ENCODE measurements at places on chromosomes 7 and 10.
A peak's percentile ranks its signal among the peaks of the same experiment; 100 is the strongest.

DNA sequence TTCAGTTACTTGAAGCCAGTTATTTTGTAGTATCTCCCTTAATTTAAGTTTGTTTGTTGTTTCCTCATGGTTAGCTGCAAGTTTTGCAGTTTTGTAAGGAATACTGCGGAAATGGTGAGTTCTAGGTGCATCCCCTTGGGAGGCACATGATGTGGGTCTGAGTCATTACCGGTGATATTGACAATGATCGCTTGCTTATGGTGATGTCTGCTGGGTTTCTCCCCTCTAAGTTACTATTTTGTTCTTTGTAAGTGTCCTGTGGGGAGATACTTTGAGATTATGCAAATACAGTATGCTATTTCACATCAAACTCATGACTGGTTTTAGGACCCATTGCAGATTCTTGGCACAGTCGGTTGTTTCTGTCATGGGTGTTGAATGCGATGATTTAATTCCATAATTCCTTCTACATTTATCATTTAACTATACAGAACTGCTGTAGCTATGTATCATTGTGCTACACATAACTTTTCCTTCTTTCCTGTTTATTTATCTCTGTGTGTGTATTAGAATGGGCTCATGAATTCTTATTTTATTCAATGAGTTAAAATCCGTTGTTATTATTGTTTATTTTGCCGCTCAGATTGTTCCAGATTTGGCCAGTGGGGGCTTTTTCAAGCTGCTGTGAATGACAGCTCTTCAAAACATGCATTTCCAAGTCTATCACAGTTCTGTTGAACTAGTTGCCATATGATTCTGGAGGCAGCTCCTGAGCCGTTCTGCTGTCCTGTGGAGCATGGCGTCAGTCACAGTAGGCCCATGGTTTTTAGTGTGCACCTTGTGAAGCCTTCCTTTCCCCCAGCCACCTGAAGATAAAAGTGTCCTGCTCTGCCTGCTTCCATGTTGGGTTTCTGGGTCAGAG is 18.4 kb downstream of the TSPAN14 start:
- DNase-seq, result peak; percentile 43

GRCh38 chr7:49852619-49853462 is 79.4 kb downstream of the VWC2 start:
- DNase-seq, result no peak

DNA sequence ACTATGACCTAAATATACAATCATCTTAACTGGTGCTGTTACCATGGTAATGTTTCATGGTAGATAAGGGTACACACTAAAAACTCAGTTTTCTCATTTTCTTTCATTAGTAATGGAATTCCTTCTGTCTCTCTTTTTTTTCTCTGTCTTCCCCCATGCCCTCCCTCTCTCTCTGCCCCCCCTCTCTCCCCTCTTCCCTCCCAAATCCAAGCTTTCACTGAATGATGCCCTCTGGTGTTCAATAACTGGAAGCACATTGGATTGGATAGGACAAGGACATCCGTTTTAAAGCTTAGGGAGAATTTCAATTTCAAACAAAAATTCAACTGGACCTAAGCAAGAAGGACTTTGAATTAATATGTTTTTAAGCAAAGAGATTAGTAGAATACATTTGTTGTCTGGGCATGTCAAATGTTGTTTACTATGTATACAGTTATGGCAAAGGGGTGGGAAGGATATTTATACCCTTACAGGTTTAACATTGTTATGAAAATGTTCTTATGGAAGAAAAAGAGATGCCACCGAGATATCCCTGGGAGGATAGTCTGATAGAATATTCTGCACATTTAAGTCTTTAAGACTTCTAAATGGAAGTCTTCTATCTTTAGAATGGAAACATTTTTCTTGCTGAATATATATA is 6.1 kb downstream of the CHRM2 start:
- no peak for DNase-seq

GRCh38 chr7:92813390-92814024 is 22.9 kb downstream of the CDK6 start:
- DNase-seq, result no peak

DNA sequence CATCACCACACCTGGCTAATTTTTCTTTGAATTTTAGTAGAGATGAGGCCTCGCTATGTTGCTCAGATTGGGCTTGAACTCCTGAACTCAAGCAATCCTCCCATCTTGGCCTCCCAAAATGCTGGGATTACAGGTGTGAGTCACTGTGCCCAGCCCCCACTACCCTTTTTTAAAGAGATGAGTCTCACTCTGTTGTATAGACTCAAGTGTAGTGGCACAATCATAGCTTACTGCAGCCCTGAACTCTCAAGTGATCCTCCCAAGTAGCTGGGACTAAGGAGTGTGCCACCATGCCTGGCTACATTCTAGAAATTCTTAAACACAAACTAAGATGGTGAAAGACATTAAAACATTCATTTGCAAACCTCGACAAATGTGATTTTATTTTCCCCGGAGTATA is 12.6 kb downstream of the SYPL1 start:
- no peak for DNase-seq

DNA sequence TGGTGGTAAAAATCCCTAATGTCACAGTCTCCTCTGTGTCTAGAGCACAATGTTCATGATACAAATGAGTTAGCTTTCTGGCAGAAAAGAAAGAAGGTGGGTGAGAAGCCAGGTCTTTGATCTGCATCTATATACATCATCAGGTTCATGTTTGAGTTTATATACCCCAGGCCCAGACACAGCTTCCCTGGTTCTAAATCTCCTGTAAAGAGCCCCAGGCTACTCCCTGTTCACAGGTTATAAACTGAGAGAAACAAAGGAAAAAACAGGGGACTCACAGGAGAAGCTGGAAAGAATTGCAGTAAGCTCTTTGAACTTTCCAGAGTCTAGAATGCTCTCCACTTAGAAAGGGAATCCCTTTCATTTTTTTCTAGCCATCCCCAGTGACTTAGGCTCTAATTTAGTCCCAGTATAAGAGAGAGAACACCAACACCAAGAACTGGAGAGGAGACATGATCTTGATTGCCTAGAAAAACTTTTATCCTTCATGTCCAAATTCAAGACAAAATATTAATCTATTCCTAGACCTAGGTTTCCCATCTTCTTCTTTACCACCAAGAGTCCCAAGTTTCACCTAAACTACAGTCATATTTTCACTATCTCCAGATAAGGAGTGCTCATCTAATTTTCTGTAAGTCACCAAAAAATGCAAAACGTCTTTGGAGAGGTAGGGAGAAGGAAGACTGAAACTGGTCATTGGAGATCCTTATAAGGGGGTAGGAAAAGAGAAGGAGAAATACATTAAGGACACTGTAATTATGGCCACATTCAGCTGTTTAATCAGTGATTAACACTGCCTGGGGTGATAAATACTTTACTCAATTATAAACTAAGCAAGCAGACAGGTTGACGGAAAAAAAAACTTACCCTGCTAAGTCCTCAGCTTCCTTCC is 469 bp downstream of the MSS51 start:
- DNase-seq, result no peak

- no peak for DNase-seq
These were observed 206.9 kb downstream of the PTEN start for GRCh38 chr10:88070080-88070880.

GRCh38 chr7:93461350-93461749 is 113.2 kb downstream of the CALCR start:
- no peak for DNase-seq

DNA sequence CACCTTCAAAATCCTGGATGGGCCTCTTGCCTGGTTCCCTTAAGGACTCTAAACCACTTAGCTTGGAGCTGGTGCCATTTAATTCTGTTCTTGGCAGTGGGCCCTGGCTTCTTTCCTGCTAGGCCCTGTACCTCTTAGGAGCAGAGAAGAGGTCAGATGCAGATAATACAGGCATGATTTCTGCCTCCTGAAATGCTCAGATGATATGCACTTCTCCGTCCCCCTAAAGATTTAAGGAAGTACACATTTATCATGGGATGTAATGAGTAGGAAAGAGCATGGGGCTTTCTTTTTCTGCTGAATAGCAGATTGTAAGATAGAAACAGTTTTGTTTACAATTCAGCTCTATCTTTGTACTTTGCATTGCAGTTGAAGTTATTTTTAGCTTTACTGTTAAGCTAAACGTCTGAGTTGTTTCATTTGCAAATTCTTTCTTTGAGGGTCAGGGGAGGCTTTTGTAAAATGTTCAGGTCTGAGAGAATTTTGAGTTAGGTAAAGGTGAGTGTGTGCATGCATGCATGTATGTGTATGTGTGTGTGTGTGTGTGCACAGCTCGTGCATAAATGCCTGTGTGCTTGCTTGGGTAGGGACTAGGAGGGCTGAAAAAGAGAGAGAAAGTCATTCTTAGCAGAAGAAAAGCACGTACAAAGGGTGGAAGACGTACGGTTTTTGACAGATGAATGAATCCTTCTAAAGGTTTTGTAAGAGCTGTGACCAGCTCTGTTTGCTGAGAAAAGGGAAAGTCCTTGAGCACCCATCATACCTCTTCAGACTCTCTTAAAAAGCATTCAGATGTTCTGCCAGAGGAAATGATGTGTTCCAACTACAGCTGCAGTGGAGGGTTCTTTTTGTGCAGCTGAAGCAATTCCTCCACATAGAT is 364.2 kb downstream of the AUTS2 start:
- no peak for DNase-seq

GRCh38 chr10:131050162-131050766 is 261.3 kb downstream of the TCERG1L start:
- DNase-seq, result no peak

- no peak for DNase-seq
These were observed 323.3 kb downstream of the CRPPA start for GRCh38 chr7:16098058-16098457.

DNA sequence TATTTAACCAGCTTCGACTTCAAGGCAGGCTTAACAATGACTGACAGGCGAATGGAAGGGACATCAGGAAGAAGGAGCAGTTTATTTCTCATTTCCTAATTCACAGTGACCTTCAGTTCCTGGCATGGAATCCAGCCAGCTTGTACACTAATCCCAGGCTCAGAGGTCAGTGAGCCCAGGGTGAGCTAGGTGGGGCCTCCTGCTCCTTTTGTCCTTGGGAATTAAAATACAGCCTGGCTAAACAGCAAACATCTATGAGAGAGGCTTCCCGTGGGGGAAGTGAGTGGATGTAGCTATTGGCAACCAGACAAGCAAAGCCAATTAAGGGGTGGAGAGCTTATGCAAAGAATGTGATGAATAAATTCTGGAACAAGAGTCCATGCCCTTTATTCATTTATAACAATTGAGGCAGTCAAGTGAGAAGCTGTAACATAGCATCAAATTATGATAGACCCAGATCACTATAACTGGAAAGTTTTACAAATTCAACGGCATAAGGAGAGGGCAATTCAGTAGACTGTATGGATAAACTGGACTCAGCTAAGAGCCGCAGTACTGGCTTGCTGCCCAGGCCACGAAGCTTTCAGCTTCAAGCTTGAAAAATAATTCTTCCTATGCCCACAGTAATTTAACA is 57.1 kb downstream of the STK17A start:
- no peak for DNase-seq

DNA sequence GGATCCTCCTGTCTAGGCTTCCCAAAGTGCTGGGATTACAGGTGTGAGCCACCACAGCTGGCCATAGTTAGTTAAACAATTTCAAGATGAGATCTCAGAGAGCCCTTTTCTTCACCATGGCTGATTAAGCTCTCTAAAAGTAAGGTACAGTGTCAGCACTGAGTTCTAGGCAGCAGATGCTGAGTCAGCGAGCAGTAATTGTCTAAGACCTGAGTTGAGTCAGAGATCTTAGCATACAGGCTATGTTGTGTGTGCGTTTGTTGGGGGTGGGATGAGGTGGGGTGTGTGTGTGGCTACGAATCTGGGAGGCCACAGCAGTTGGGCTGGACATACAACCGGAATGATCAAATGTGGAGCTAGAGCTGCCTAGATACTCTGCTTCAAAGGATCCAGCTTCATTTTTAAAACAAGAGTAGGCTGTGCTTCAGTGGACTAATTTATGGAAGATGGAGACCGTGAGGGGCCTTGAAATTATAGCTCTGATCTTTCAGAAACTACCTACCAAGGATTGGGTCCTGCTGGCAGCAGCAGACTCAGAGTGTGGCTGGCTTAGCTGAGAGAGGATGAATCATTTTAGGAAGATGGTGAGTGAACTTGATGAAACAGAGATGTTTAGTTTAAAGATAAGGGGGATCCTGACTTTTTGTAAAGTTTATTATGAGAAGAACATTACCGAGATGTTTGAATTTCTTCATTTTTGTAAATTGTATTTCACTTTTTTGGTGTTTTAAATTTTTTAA is 17.5 kb upstream of the MTPN start:
- peak; percentile 8 for DNase-seq

- DNase-seq, result peak; percentile 50
These were observed 721 bp downstream of the CCNJ start for GRCh38 chr10:96043893-96044715.

- no peak for DNase-seq
These were observed 382.7 kb upstream of the FOXK1 start for GRCh38 chr7:4299431-4299830.

GRCh38 chr10:46556515-46557318 is at the start of gene GPRIN2:
Gene GPRIN2, minus strand, starts transcription at chr10:46556658. Its CDS starts 5,922 bp downstream, at chr10:46550736.
- no peak for DNase-seq

GRCh38 chr10:20809631-20810030 is 87.5 kb downstream of the NEBL start:
- DNase-seq, result no peak

DNA sequence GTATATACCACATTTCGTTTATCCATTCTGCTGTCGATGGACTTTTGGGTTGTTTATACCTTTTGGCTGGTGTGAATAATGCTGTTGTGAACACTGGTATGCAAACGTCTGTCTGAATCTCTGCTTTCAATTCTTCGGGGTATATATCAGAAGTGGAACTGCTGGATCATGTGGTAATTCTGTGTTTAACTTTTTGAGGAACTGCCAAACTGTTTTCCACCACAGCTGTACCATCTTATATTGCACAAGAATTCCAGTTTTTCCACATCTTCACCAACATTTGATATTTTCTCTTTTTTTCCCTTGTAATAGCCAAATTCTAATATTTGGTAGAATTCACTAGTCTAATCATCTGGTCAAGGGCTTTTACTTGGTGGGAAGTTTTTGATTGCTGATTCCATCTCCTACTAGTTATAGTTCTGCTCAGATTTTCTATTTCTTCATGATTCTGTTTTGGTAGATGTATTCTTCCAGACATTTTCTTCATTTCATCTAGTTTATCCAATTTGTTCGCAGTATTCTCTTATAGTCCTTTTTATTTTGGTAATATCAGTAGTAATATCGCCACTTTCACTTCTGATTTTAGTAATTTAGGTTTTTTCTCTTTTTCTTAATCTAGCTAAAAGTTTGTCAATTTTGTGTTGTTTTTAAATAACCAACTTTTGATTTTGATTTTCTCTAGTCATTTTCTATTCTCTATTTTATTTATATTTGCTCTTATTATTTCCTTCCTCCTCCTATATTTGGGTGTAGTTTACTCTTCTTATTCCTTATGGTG is 271.2 kb downstream of the ZEB1 start:
- DNase-seq, result no peak

DNA sequence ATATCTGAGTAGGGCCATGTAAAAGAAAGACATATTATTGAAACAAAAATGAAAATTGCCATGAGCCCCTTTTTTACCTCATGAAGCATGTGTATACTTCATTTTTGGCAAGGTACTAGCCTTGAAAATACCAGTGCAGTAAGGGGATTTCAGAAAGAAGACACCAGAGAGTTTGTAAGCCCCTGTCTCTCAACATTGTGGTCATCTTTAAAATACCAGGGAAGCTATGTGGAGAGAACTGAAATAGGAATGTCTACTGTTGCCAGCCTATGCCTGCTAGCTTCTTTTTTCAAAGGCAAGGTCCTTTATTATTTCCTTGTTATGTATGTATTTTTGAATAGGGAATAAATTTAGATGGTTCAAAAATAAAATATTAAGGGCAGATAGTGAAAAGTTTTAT is 57.8 kb downstream of the CASD1 start:
- DNase-seq, result no peak

Measured in stimulated activated naive CD4-positive, alpha-beta T cell treated with Interleukin-2 at 50 U/mL for 16 hours (primary cell).